ENCODE measurements at places on chromosomes 12 and 14.

GRCh38 chr14:65224799-65225198 is 122.5 kb upstream of the MAX start:
- peak; percentile 48 for DNase-seq

- DNase-seq = no peak
Measured at GRCh38 chr14:74647061-74647677, 35.1 kb upstream of the LTBP2 start.

DNA sequence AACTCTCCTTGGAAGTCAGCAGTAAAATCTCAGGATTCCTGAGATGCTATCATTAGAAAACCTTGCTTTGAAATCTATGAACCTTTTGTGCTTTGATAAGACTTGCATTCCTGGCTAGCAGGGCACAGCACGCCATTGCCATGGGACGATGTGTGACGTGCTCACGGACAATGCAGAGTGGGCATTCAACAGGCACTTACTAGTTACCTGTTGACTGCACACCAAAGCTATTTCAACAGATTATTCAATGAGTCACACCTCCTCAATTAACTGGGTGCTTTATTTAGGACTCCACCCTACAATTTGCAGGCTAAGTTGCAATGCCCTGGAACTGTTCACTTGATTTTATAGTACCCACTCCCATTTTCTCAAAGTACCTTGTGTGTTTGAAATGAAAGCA is 11.3 kb downstream of the NOS1 start:
- DNase-seq = no peak

DNA sequence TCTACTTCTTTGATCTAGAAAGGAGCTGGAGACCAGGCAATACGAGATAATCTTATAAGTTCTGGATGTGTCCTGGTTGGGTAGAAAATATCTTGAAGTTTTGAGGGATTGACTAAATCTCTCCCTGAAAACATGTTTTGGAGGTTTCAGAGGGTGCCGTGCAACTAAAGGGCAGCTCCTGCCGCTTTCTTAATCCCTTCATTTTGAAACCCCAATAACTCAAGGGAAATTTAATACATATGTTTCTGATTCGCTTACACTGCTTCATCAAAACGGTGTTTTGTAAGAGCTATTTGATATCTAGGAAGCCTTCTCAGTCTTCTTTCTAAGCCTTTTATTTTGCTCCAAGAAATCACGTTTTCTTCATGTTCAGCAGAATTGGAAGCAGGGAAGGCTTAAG is 129.0 kb downstream of the ASCL1 start:
- no peak for DNase-seq

GRCh38 chr12:101527682-101528081 is 52.5 kb downstream of the SPIC start:
- no peak for DNase-seq
